ENCODE measurements at places on chromosomes 5 and 9.
A peak's percentile ranks its signal among the peaks of the same experiment; 100 is the strongest.

DNA sequence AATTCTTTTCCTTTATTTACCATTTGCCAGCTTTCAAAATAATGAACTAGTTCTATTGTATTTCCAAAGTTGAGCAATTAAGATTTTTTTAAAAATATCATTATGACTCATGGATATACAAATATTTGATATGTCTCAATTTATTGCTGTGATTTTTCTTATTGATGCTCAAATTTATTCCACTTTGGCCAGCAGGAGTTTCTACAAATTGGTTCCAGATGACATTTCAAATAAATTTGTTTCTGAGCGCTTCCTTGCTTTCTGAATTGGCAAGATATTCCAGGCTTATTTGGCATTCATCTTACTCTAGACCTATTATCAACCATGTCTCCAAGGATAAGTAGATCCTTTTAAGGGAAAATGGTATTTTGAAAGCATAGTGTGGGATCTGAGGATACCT, 58.5 kb upstream of the TJP2 start:
- no peak for DNase-seq

DNA sequence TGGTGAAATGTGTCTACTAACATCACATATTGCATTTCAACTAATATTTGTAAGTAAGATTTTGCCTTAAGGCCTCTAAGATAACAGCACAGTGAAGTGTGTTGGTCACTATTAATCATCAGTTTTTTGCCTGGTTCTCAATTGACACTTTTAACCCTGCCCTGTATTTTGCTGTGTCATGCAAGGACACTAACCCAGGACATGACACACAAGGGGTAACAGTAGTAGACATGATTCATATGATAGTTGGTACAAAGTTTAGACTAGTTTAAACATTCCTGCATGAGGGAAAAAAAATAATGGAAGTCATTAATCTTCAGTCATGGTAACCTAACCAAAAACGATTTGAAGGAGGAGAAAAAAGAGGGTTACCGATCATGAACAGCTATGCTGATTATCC, 207.0 kb downstream of the DEPDC1B start:
- no peak for DNase-seq

- DNase-seq = no peak
These were observed 56.9 kb downstream of the NPR3 start for GRCh38 chr5:32767948-32768467.

DNA sequence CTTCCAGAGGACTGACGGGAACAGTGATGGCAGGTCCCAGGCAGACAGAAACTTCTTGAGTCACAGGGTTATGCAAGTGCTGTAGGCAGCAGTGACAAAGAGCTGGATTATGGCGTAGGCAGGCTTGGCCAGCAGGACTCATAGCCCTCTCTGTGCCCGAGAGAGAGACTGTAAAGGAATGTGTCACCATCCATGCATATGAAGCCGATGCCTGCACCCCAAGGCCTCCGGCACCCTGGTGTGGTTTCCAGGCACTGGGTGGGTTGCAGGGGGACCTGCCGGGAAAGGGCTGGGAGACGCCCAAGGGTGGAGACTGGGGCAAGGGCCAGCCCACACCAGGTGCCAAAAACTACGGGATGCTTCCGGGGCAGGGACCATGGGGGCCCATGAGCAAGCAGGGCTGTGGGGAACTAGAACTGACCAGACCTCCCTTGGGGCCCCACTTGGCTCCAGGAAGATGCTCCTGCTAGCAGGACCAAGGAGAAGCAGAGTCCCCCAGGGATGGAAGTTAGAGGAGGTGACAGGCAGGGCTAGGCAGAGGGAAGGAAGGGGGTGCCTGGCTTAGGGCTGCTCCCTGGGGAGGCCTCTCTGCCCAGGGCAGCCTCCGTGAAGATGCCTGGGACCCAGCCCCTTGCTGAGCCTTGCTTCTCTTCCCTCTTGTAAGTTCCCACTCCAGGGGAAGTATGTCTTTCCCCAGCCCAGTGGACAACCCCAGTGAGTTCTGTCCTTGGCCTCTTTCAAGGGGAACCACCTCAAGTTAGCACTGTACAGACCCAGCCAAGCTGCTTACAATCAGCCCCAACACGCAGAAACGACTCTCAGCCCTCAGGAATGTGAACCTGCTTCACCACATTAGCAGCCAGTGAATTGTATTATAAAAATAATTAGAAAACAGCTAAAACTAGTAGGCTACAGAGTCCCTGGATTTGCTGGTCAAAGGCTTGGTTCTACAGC, 10.5 kb upstream of the IPPK start:
- no peak for DNase-seq

DNA sequence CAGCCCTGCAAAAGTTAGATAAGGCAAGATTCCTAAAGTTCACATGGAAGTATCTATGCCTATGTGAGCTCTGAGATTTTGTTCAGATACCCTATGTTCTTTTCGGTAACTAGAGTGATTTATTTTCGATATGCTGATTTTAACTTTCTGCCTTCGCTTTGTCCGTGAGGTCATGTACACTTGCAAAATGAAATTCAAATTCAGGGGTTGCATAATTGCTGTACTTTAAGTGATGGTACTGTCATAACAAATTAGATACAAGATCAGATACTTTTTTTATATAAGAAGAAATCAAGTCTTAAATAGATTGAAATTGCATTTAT, 350 bp upstream of the ECPAS start:
- peak; percentile 5 for DNase-seq

Measured in CD4-positive, alpha-beta T cell treated with Interleukin-4 for 4 hours (primary cell).